ENCODE measurements at places on chromosomes 16 and 17. TPM values are rescaled to one million over a fixed set of nuclear protein-coding genes. Genes with fewer than 3 reads are reported as not detected.

The DNAH17 gene
- not detected for total RNA-seq

The KCNJ2 gene
- total RNA-seq = not detected

The TBC1D3K gene
- total RNA-seq = not detected

The SPN gene
- not detected for total RNA-seq

DNA sequence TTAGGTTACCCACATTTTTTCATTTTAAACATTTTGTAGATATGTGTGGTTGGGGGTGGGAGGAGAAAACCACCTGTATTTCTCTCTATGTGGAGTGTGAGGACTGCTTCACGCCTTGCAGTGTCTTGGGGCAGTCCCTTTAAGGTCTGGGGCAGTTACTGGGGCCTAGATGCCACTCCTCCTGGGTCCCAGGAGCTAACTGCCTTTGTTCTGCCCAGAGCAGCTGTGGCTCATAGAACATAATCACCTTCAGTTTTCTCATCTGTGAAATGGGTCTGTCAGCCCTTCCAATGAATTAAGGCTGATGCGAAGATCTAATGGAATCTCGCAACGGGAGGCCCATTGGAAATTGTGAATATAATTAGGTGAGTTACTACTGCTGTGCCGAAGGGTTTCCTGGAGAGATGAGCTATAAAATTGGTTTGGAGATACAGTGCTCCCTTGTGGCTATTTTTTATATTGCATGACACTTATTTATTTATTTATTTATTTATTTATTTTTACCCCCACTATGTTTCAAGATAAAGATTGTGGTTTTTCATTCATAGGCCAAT, 22.9 kb downstream of the DHRS7C start:
- no peaks in the 10 kb centered on the region for H3K36me3 ChIP-seq
- no peaks in the 10 kb centered on the region for H3K27me3 ChIP-seq
- H3K27ac ChIP-seq = no peak overlapping the region

GRCh38 chr17:4701116-4701515, 2.8 kb downstream of the PELP1 start:
- DNase-seq = no peak
- H3K4me3 ChIP-seq = no peak overlapping the region
- no peaks in the 10 kb centered on the region for H3K27me3 ChIP-seq
- H3K4me1 ChIP-seq = peaks cover 11% of the 10 kb centered on the region
- H3K27ac ChIP-seq = no peak overlapping the region
- peaks cover 28% of the 10 kb centered on the region for H3K36me3 ChIP-seq

DNA sequence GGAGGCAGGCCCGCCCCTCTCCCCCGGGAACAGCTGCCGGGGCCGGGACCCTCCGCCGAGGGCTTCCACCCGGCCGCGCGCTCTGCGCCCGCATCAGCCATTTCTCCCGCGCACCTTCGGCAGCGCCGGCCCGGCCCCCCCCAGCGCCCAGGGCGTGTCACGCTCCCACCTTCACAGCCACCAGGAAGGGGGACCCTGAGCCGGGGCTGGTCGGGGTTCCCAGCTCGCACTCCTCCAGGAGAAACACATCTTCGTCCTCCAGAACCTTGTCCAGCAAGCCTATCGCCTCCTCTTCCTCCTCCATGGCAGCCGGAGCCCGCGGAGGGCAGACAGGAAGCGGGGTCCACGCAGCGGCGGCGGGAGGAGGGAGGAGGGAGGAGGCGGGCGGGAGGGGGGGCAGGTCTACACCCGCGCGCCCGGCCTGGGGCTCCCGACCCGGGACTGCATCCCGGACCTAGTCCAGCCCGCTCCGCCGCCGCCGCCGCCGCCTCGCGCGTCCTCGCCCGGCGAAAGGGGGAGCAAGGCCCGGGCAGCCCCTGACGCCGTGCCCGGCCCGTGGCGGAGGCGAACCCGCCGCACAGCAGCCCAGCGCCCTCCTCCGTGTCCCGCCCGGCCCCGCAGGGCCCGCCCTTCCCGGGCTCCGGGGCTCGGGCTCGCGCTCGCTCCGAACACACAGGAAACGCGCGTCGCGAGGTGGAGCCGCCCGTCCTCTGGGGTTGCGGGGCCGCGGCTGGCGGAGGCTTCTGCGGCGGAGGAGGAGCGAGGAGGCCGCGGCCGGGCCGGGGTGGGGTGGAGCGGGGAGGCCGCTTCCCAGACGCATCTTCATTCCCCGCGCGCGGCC, 70.8 kb downstream of the ABR start:
- H3K27ac ChIP-seq = peak overlapping the region; percentile 76
- H3K27me3 ChIP-seq = no peaks in the 10 kb centered on the region
- H3K36me3 ChIP-seq = 0 out of 2 replicates have a peak, but pooled peaks cover 3% of the 10 kb centered on the region
- peak overlapping the region; percentile 90 for H3K4me3 ChIP-seq
- DNase-seq = no peak

DNA sequence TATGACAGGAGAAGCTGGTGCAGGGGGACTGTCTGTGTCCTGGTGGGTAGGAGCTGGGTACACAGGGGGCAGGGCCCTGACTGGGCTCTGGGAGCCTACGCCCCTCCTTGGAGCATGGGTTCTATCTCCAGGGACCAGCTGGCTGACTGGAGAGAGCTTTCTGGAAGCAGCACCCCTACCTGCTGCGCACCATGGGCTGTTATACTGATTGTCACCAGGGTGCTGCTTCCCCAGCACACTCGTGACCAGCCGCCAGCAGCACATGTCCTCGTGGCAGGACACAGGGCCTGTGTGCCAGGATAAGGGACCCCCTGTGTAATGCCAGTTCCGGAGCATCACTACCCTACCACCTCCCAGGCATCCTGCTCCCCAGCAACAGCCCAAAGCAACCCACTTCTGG, 106.0 kb downstream of the AMFR start:
- H3K4me3 ChIP-seq = no peak overlapping the region
- H3K27ac ChIP-seq = no peak overlapping the region
- DNase-seq = no peak
- H3K27me3 ChIP-seq = no peaks in the 10 kb centered on the region
- H3K4me1 ChIP-seq = peaks cover 3% of the 10 kb centered on the region
- H3K36me3 ChIP-seq = no peaks in the 10 kb centered on the region

All from SJSA1 (cell line).